Testis (tissue), 5 donors: ENCODE measurements at places on chromosomes 1 and 21.

DNA sequence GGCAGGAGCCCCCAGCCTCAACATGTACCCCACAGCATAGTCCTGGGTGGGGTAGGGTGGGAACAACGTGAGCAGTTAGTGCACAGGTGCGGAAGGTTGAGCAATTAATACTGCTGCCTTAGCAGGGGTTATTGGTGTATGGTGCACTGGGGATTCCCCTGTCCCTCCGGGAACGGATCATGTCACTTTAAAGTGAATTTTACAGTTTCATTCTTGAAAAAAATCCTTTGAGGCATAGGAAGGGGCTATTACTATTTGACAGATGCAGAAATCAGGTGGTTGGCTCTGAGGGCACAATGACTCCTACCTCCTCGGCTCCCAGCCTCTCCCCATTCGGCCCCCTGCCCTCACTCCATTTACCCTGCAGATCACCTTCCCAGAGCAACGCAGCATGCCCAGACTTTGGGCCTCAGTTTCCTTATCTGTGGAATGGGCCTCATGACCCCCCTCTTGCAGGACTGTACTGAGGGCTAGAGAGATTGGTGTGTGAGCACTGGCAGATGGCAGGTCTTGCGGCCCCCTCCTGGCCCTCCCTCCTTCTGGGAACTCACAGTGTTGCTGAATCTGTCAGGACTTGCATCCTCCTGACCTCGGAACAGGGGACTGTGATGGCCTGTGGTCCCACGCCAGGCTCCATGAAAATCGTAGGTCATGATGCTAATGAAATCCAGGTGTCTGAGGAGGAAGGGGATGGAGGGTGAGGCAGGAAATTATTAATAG is 5.1 kb upstream of the MYBPH start:
- no peak for DNase-seq

DNA sequence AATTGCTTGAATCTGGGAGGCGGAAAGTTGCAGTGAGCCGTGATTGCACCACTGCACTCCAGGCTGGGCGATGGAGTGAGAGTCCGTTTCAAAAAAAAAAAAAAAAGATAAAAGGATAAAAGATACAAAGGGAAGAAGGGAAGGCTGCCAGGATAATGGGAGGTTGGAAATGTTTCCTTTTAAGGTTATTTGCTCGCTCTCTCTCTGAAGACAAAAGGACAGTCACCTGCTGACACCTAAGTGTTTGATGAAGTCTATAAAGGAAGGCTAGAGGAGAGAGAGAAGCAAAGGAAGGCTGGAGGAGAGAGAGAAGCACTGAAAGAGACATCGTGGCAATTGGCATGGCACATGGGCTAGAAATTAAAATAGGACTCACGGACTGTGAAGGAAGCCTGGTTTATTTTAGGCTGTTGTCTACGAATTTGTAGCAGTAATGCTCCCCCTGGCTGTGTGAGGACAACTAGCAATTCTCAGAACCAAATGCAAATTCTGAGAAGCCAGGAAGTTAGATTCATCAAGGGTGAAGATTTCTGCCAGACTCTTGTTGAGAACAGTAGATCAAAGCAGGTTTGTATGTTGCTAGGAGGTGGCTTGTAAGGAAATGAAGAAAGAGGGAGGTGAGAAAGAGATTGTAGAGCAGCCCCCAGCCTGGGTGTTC is 154.2 kb downstream of the ZP4 start:
- peak; percentile 14 for DNase-seq

- no peak for DNase-seq
These were observed 1046.2 kb downstream of the BRINP3 start for GRCh38 chr1:189431447-189431846.

DNA sequence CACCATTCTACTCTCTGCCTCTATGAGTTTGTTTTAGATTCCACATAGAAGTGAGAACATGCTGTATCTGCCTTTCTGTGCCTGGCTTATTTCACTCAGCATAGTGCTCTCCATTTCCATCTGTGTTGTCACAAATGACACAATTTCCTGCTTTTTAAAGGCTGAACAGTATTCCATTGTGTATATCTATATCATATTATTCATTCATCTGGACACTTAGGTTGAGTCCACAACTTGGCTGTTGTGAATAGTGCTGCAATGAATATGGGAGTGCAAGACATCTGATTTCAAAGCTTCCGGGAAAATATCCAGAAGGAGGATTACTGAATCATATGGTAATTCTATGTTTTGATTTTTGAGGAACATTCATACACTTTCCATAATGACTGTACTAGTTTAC is 20.1 kb upstream of the DONSON start:
- DNase-seq = no peak

DNA sequence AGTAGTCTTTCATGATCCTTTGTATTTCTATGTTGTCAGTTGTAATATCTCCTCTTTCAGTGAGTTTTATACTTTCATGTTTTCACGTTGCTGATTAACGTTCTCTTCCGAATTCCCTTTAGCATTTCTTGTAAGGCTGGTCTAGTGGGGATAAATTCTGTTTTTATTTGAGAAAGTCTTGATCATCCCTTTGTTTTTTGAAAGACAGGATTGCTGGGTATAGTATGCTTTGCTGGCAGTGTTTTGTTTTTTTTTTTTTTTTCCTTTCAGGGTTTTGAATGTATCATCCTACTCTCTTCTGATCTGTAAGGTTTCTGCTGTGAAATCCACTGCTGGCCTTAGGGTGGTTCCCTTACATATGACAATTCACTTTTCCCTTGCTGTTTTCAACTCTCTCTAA is 74.4 kb downstream of the SCMH1 start:
- DNase-seq = no peak

DNA sequence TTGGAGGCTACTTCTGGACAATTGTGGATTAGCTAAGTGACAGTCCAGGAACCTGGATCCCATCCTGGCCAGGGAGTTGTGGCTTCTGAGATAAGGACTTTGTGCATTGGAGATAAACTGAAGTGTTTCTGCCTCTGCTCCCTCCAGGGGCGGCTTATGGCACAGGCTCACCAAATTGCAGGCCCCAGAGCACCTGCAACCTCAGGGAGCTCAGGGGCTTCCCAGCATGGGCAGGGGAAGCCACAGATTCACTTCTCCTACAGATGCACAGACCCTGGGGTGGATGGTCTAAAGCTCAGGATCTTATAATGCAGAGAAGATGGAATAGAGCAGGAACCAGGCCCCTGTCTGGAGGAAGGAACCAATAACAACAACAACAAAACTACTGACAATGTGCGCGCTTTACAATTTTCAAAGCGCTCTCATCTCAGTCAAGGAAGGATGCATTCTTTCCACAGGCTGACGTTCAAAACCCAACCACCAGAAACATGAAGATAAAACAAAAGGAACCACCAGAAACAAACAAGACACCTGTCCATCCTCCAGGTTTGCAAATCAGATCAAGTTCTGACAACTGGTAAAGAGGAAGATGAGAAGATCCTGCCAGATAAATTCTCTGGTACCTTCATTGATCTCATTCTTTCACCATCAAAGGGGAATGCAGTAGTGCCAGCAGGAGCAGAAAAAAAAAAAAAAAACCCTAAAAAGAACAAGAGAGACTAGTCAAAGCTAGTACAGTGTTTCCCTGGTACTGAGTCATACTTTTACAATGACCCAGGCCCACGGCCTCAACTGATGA is 121.0 kb upstream of the IRF2BP2 start:
- DNase-seq = no peak
